ENCODE measurements at places on chromosomes 1 and 21.

GRCh38 chr1:41860771-41861170, 58.0 kb downstream of the HIVEP3 start:
- no peaks in the 10 kb centered on the region for H3K27me3 ChIP-seq
- H3K36me3 ChIP-seq: no peaks in the 10 kb centered on the region
- no peak overlapping the region for H3K27ac ChIP-seq
- H3K4me3 ChIP-seq: no peak overlapping the region

DNA sequence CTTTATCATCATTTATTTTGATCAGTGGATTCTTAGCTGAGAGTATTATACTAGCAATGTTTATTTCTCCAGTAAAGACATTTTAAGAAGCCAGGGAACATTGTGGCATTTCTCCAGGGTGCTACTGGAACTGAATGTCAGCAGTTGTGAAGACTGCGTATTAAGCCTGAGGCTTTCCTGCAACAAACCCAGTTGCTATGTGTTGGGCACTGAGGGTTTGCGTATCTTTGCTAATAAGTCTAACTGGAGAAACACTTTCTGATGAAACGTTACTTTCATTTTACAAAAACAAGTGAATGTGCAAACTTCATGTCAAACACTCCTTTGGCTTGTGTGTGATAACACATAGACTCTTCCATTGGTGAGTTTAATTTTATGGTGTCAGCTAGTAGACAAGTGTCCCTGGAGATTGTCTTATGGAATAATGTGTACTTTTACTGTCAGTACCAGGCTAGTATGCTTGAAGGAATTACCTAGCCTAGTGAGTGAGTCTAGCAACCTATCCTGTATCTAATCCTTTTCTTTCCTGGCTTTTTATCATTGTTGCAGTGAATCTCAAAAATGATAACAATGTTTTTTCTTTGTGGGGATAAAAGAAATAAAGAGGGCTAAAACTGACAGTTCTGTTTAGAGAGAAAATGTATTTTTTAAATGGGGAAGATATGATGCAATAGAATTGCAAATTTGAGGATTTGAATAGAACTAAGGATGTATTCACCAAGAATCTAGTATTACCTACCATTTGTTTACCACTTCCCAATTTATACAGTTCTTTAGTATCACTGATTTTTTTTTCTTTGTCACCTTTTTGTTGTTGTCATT, 70.1 kb downstream of the MTR start:
- no peak for DNase-seq
- H3K27ac ChIP-seq: no peak overlapping the region
- H3K36me3 ChIP-seq: peaks cover 8% of the 10 kb centered on the region
- H3K4me3 ChIP-seq: no peak overlapping the region
- H3K27me3 ChIP-seq: no peaks in the 10 kb centered on the region
- H3K4me1 ChIP-seq: peaks cover 7% of the 10 kb centered on the region

GRCh38 chr1:115426231-115426771, 88.3 kb upstream of the NGF start:
- H3K27me3 ChIP-seq: no peaks in the 10 kb centered on the region
- DNase-seq: peak; percentile 92
- H3K36me3 ChIP-seq: no peaks in the 10 kb centered on the region
- peak overlapping the region; percentile 87 for H3K27ac ChIP-seq
- H3K4me3 ChIP-seq: no peak overlapping the region
- H3K4me1 ChIP-seq: peaks cover 71% of the 10 kb centered on the region

DNA sequence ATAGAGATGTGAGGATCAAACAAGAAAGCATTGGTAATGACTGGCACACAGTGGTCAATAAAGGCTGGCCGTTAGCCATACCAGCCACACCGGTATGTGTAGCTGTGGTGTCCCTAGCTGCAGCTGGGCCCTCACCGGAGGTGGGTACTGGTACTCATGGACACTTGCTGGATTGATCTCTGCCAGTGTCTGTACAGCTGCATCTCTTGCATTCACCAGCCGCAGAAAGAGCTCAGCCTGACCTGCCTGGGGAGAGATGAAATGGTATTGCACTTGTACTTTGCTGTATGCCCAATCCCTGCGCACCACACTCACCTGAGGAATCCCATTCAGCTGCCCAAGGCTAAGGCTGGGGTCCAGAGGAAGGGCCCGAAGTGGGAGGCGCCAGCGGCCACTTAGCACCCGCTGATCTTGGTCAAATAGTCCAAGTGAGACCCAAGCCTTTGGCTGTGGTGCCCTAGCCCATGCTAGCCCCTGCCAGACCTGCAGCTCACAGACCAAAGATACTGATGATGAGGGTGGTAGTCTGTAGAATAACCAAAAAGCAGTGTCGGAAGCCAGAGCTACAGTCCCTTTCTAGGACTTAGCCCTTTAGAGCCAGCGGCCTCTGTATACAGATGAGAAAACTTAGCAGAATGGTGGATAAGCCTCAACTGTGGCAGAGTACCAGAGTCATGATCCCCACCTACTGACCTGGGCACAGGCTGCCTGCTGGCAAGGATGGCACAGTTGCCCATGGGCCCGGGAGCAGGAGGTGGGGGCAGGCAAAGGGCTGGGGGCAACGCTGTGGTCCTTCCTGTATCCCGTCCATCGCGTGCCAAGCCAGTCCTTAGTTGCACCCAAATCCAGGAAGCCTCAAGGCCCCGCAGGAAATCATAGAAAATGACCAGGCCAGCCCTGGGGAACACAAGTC, 3.0 kb downstream of the CCDC17 start:
- no peak overlapping the region for H3K27ac ChIP-seq
- H3K4me3 ChIP-seq: no peak overlapping the region
- H3K27me3 ChIP-seq: no peaks in the 10 kb centered on the region

GRCh38 chr1:12177156-12177998, 10.6 kb downstream of the TNFRSF1B start:
- no peaks in the 10 kb centered on the region for H3K36me3 ChIP-seq
- DNase-seq: no peak
- H3K27ac ChIP-seq: peak overlapping the region; percentile 38
- peaks cover 13% of the 10 kb centered on the region for H3K4me1 ChIP-seq

DNA sequence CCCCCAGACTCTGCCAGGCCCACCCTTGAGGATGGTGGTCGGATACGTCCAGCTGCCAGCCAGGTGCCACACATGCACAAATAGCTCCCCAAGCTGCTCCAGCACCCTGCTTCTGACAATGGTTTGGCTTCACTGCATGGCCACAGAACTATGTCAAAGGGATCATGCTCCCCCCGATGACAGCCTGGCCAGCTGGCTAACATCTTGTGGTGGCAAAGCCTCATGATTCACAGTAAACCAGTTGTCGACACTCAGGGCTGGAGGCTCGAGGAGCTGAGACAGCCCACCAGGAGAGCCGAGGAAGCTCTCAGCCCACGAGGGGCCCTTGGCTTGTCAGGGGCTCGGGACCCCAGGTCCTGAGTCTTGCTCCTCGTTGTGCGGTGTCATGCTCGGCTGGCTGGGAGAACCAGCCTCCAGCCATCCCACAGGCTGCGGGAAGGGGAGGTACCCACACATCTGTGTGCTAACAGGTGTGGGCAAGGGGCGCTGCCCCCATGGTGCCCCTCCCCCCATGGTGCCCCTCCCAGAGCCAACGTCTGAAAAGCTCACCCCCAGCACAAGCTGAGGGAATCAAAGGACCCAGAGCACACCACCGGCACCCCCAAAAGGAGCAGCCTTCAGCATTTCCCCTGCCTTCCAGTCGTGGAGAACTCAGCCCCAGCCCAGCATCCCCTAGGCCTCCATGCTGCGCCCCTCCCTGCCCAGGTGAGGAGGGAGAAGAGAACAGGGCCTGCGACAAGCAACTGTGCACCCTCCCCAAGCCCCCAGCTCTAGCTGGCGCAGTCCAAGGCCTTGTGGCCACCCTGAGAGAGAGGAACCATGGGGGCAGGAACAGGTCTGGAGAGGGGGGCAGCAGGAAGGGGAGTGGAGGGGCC, 41.2 kb downstream of the KIF21B start:
- H3K27ac ChIP-seq: no peak overlapping the region
- H3K4me3 ChIP-seq: no peak overlapping the region
- H3K27me3 ChIP-seq: no peaks in the 10 kb centered on the region
- no peaks in the 10 kb centered on the region for H3K36me3 ChIP-seq

DNA sequence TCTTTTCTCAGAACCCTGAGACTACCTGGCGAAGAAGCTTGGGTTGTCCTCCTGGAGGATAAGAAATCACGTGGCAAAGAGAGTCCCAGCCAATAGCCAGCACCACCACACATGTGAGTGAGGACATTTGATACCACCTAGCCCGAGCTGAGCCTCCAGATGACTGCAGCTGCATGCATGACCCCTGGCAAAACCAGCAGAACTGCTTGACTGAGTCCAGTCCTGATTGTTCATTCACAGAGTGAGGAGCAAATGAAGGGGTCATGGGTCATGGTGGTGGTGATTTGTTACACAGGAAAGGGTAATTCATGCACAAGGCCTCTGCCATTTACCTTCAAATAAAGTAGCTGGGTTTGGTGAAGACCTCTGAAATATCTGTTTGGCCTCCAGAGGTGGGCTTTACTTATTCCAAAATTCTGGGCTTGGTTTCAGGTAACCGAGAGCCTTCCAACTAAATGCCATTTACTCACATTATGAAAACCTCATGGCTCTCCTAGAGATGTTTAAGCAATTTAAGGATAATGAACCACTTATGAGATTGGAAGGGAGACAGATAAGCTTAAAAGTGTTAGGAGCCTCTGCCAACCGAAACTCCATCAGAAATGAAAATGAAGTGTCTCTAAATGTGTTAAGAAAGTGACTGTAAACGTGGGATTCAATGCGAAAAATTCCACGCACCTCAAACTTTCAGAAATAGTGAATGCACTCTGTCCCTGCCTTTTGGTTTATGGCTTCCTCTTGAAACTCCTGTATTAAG, 163.3 kb downstream of the SLC35F3 start:
- no peak overlapping the region for H3K27ac ChIP-seq
- no peak for DNase-seq
- no peaks in the 10 kb centered on the region for H3K27me3 ChIP-seq
- H3K36me3 ChIP-seq: no peaks in the 10 kb centered on the region

GRCh38 chr21:43735236-43736091, 16.5 kb downstream of the PDXK start:
- H3K27ac ChIP-seq: no peak overlapping the region
- no peaks in the 10 kb centered on the region for H3K27me3 ChIP-seq
- H3K36me3 ChIP-seq: no peaks in the 10 kb centered on the region
- peaks cover 27% of the 10 kb centered on the region for H3K4me1 ChIP-seq

GRCh38 chr1:158520021-158520420, 34.2 kb downstream of the OR6Y1 start:
- H3K27ac ChIP-seq: no peak overlapping the region
- no peaks in the 10 kb centered on the region for H3K36me3 ChIP-seq
- no peaks in the 10 kb centered on the region for H3K4me1 ChIP-seq
- H3K27me3 ChIP-seq: no peaks in the 10 kb centered on the region
- no peak overlapping the region for H3K4me3 ChIP-seq
- no peak for DNase-seq

DNA sequence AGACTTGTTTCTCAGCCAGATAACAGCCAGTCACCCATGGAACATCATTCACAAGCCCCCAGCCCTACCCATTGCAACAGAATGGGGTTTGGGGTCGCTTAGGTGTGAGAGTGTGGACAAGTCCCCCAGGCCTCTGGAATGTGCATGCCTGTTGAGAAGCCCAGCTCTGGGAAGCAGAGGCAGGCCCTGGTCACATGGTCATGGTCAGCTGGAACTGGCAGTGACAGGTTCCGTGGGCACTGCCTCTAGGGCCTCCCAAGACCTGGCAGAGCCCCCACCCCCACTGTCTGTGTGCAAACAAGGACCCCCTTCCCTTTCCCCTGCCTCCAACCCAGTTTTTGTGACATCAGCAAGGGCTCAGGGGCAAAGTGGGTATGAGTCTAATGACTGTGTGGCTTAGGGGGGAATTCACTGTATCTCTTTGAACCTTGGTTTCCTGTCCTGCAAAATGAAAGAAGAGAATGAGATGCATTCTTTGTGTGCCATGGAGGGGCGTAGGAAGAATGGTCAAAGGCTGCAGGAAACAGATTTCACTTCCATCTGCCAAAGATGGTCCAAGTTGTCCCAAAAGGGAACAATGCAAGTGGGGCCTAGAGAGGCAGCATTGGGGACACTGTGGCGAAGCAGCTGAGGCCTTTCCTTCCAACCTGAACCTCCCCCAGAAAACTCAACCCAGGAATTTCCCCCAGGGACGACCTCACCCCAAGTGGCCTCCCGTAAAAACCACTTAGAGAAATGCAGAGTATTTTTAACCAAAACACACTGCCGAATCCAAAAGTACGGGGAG, 34.7 kb upstream of the SELENON start:
- no peak overlapping the region for H3K27ac ChIP-seq
- H3K4me3 ChIP-seq: no peak overlapping the region
- no peaks in the 10 kb centered on the region for H3K4me1 ChIP-seq
- DNase-seq: no peak

DNA sequence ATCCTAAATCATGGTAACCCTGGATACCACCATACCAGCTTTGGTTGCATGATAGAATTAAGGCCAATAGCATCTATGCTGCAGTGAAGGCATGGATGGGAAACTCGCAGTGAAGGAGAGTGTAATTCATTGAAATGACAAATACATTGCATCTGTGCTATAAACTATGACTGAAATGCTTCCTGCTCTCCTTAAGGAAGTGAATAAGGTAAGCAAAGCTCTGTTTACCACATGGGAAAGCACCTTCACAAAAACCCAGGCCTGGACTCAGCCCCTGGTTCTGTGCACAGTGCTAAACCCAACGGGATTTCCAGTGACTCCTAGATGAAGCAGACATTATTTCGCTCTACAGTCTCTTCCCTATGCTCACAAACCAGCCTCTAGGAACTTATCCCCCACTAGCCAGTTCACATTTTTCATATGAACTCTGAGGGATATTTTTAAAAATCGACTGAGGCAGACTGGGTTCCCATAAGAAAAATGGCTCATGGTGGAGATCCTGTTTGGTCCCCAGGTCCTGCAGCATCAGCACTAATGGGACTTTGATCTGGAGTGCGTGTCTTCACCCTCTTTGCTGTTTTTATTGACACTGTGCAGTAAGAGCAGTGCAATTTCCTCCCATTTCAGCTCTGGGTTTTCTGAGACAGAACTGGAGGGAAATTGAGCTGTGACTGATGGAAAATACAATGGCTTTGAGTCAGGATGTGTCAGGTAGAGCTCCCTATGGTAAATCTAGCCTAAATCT, 362.7 kb downstream of the SIPA1L2 start:
- no peak for DNase-seq
- H3K4me3 ChIP-seq: no peak overlapping the region
- H3K27ac ChIP-seq: no peak overlapping the region
- peaks cover 5% of the 10 kb centered on the region for H3K27me3 ChIP-seq
- no peaks in the 10 kb centered on the region for H3K36me3 ChIP-seq

GRCh38 chr1:94276988-94277434, 39.6 kb upstream of the ARHGAP29 start:
- peak; percentile 55 for DNase-seq
- peak overlapping the region; percentile 48 for H3K27ac ChIP-seq
- H3K4me3 ChIP-seq: peak overlapping the region; percentile 43
- H3K4me1 ChIP-seq: peaks cover 24% of the 10 kb centered on the region
- no peaks in the 10 kb centered on the region for H3K27me3 ChIP-seq

- no peak for DNase-seq
- no peak overlapping the region for H3K4me3 ChIP-seq
- no peak overlapping the region for H3K27ac ChIP-seq
- no peaks in the 10 kb centered on the region for H3K4me1 ChIP-seq
- peaks cover 15% of the 10 kb centered on the region for H3K27me3 ChIP-seq
Measured at GRCh38 chr1:67224856-67225255, 58.6 kb downstream of the IL23R start.

All from GM23248 (cell line).